ENCODE measurements at places on chromosomes 5 and 9.

- no peak for DNase-seq
These were observed 212.2 kb upstream of the MVB12B start for GRCh38 chr9:126114409-126114760.

GRCh38 chr5:54756301-54756700 is 229.1 kb downstream of the ESM1 start:
- no peak for DNase-seq

GRCh38 chr9:92097997-92098482 is 17.2 kb downstream of the SPTLC1 start:
- DNase-seq = no peak

DNA sequence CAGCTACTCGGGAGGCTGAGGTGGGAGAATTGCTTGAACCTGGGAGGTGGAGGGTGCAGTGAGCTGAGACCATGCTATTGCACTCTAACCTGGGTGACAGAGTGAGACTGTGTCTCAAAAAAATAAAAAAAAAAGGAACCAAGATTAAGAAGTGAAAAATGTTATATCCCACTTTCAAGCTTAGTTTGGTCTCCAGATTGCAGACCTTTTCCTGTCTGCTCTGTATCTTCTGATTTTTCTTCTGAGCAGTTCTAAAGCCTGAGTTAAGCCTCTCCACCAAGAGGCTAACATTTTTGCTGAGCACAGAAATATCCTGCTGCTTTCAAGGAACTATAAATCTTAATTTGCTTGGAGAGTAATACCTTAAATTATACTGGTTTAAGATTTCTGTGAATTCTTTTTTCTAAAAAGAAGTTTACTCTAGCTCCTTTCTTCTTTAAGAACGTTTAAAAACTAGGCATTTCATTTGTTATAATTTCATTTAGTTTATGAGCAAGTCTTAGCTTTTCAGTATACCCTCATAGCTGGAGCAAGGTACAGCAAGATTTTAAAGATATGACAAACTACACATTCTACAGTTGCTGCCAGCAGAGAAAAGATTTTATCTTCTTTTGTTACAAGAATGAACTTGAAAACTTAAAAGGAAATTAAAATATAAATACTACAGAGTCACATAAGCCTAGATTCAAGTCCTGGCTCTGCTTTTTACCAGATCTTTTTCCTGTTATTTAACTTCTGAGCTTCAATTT is 55.0 kb downstream of the GARNL3 start:
- no peak for DNase-seq

DNA sequence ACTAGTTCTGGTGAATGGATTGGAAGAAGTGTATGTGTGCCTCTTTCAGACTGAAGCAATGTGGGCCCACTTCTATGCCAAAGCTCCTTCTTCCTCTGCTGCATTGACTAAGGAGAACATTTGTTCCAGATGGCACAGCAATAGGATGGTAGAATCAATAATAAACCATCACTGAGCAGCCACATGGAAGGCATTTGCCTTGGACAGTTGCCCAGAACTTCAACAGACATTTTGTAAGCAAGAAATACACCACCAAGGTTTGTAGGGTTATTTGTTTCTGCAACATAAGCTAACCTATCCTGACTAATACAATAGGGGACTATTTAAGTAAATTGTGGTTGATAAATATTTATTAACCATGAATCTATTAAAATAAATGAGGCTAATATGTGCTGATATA is 37.7 kb upstream of the CSNK1G3 start:
- no peak for DNase-seq

- no peak for DNase-seq
These were observed 348.7 kb upstream of the GRIN3A start for GRCh38 chr9:102087141-102087540.

GRCh38 chr5:38465702-38466423 is 90.6 kb downstream of the LIFR start:
- no peak for DNase-seq

GRCh38 chr9:93132946-93133680 is 938 bp downstream of the NINJ1 start:
- no peak for DNase-seq

DNA sequence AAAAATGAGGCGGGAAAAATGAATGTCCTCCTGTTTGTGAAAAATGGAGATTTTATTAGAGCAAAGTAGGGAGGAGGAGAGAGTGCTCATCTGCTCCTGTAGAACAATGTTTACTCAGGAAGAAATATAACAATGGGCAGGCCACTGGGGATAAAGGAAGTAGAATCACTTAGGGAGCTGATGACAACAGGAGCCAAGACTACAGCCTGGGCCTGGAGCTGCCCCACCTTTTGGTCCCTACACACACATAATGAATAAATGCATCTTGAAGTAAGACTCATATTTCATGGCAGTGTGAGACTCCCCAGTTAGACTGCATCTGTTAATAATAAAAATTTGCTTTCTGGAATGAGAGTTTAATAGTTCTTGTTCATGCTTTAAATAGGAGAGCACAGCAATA is 1939.8 kb downstream of the EFNA5 start:
- DNase-seq = no peak

DNA sequence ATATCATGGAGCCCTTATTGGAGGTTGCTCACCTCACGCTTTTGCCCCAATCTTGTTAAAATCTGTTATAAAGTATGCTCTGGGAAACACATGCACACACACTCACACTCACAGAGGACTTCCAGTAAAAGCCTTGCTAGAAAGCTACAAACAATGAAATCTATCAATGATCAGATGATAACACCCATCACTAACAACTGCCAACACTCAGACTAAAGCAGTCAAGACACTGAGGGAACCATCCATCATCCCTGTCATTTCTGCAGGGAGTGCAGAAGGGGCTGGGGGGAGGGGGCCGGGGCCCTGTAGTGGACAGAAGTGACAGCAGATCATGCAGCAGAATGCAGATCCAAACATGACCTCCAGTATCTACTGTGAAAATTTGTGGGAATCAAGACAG is 179.1 kb downstream of the AOPEP start:
- no peak for DNase-seq

DNA sequence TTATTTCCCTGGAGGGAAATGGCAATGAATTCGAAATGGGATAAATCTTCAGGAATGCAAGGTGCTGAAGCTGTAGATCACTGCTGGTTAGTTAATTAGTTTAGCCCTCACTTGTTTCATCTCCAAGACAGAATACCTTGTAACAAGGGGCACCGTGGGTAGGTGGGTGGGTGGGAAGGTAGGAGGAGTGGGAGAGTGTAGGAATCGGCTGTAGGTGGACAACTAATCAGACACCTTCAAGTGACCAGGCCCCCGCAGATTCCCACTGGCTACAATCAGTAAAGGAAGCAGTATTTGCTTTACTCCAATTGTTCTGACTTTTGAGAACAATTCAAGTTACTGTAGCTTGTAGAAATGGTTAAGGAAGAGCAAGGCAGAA is 293.7 kb downstream of the TLE1 start:
- DNase-seq = no peak

GRCh38 chr5:75706016-75706415 is 11.2 kb downstream of the POC5 start:
- no peak for DNase-seq

- DNase-seq = no peak
These were observed 124.9 kb upstream of the ZNF608 start for GRCh38 chr5:124871303-124871702.

DNA sequence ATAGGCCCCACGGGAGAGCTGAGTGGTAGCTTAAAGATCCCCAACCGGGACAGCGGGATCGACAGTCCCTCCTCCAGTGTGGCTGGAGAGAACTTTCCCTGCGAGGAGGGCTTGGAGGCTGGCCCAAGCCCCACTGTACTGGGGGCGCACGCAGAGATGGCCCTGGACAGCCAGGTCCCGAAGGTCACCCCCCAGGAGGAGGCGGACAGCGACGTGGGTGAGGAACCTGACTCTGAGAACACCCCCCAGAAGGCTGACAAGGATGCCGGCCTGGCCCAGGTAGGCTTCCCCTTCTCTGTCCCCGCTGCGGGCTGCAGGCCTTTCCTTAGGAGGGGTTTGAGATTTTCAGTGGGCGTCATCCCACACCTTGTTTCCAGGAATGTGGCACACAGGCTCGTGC is 29.1 kb downstream of the FGD3 start:
- no peak for DNase-seq

- DNase-seq = no peak
These were observed 7.9 kb upstream of the HSD17B3 start for GRCh38 chr9:96309850-96310249.

GRCh38 chr5:88140396-88140855 is 128.2 kb downstream of the TMEM161B start:
- no peak for DNase-seq

- DNase-seq = no peak
These were observed 411.1 kb upstream of the MPDZ start for GRCh38 chr9:13690595-13690994.

DNA sequence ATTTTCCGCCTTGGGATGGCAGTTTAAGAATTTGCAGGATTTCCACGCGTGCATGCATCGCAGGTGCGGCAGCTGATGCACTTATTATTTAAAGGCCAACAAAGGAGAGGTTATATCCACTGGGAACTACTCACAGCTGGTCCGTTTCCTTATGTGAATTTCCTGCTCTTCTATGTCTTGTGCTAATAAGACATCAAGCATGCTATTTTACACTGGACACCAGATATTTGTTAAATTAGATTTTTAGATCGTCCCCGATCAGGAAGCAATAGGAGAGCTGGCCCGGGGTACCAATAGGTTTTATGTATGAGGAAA is 476 bp upstream of the DTWD2 start:
- DNase-seq = no peak

GRCh38 chr9:130298662-130299279 is 33.2 kb downstream of the HMCN2 start:
- no peak for DNase-seq

DNA sequence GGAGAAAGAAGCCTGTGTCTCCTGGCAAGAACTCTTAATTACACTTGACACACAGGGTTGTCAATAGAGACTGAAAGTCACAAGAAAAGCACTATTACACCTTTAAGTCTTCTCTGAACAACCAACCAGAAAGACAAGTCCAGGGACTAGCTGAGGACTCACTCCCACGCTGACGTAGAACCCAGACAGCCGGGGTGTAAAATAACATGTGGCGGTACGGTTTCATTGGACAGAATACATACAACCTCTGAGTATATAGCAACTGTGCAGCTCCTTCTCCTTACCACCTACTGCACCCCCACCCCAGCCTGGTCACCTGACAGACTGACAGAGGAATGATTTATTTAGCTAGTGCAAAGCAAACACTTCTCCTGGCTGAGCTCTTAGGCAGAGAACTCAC is 103.4 kb upstream of the RASEF start:
- DNase-seq = no peak

- no peak for DNase-seq
These were observed 19.4 kb downstream of the SARDH start for GRCh38 chr9:133718563-133719315.

DNA sequence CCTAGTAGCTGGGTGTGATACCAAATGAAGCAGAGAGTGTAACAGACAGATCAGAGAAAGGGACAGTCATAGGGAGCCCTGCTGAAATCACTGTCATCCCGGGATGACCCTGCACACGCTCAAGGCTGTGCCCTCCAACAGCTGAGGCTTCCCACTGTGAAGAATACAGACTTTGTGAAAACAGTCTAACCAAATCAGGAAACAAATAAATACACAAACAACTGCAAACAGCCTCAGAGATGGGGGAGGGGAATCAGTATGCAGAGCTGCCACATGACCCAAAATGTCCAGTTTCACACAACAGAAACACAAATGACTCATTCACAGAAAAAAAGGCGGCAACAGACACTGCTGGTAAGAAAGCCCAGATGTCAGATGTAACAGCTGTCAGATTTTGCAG is 101.9 kb downstream of the ADAMTS2 start:
- DNase-seq = no peak

- DNase-seq = no peak
These were observed 94.6 kb downstream of the ALDH1A1 start for GRCh38 chr9:72858089-72858912.

GRCh38 chr5:127229185-127229889 is 61.3 kb upstream of the MEGF10 start:
- no peak for DNase-seq

- no peak for DNase-seq
These were observed 199.6 kb downstream of the SYK start for GRCh38 chr9:91001146-91001611.

DNA sequence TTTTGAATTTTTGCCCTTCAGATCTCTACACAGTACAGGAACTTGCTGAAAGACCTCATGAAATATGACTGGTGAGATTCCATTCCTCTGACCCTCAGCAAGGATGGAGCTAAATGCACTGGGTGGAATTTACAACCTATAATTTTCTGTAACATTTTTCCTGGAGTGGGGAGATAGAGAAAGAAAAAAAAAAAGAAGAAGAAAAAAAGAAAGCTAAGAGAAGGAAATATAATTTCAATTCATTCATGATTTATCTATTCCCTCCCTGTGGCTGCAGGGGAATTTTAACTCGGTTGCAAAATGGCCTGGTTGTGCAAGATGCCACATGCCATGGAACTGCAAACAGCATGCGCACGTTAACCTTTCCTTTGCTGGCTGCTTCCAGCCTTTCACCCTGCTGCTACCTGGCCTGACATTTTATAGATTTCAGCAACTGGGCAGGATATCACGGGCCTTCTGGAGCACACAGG is 155.4 kb downstream of the FSTL4 start:
- no peak for DNase-seq

GRCh38 chr5:64746446-64746845 is 22.0 kb downstream of the SREK1IP1 start:
- no peak for DNase-seq

- DNase-seq = peak; percentile 62
These were observed 19.6 kb upstream of the ARL15 start for GRCh38 chr5:54329731-54330709.

GRCh38 chr5:140041492-140042392 is 1.4 kb downstream of the NRG2 start:
- no peak for DNase-seq

DNA sequence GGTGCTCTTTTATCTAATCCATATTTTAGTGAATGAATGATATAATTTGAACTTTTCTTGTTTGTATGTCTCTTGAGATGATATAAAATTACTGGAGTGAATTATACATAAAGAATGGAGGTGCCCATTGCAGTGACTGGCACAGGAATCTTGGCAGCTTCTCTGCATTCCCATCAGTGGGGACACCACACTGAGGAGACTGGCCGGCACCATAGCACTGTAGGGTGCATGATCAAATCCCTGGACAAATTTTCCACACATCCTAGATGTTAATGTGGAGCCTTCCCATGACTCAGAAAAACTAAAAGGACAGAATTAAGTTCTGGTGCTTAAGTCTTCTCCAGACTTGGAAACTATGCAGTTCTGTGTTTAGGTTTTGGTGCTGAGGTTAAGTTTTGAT is 124.1 kb downstream of the CEP120 start:
- no peak for DNase-seq

GRCh38 chr5:109744261-109744660 is 54.5 kb downstream of the MAN2A1 start:
- no peak for DNase-seq

DNA sequence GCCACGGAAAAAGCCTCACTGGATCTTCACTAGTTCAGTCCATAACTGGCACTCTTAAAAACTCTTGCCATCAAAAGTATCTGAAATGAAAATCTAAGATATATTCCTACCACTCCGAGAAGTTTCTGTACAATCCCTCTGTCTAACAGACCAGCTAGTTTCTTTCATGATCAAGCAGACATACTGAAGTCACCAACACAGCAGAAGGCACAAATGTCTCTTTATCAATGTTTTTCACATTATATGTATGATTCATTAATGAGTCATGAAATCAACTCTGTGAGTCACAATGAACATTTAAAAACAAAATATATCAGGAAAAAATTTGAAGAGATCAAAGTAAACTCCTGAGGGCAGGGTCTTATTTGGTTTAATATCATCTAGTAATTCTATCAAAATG is 50.8 kb downstream of the F2R start:
- no peak for DNase-seq

GRCh38 chr5:160159991-160160792 is 40.9 kb upstream of the PWWP2A start:
- no peak for DNase-seq
